ENCODE measurements at places on chromosomes 12 and 14.
A peak's percentile ranks its signal among the peaks of the same experiment; 100 is the strongest.

DNA sequence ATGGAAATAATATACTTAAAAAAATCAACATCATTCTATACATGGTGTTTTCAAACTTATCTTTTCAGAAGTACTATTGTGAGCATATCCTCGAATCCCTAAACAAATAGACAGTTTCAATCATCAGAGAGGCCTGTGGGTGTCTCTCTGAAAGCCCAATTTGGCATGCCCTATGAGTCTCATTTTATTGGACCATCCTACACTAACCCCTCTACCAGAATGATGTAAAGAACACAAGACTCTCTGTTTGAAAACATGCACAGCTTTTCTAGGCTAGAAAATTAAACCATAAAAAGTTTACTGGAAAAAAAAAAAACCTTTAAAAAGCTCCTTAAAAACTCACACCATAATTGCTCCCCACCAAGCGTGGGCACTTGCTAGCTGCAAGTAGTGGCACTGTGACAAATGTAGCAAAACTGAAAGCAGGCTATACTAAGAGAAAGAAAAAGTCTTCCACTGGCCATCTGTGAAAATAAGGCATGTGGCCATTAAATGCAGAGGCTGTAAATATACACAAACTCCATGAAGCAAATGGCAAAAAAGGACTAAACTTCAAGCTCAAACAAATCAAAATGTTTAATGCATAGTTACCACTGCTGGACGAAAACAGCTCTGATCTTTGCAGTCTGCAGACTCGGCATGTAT is 394.2 kb downstream of the SOX5 start:
- DNase-seq = no peak

DNA sequence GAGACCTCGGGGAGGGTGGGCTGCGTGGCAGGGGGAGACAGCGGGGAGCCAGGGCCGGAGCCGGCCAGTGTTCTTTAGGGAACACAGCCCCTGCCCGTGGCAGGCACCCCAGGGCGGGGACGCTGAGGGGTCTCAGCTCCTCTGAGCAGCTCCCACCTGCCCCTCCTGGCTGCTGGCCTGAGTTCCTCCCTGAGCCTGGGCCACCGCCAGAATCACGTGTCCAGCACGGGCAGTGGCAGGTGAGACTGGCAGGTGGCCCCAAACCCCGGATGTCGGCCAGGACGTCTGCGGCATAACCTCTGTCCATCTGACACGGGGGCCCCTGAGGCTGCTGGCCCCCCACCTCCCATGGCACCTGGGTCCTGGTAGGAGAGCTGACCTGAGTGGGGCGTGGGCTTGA is 25.1 kb downstream of the NOC4L start:
- no peak for DNase-seq

DNA sequence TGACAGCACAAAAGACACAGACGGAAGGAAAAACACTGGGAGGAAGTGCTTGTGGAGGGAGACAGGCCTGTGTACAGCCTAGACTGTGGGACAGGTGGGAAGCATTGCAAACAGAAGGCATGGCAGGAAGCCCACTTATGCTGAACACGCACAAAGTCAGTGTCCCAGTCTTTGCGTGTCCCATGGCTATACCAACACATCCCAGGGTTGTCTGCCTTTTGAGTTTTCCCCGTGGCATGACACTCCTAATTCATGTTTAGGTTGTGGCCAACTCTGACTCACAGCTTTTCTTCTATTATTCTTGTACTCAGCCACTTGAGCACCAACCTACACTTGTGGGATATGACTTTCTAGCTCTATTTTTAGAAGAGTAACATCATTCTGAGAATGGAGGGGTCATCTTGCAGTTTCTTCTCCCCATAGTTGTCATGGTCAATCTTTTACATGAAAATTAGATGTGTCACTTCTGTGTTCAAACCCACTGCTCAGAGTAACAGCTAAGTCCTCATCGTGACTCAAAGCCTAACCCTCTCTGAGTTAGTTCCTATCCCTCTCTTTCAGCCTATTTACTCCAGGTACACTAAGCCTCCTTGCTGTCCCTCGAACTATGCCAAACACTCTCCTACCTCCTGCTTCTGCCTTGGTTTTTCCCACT is 27.5 kb upstream of the JPH4 start:
- peak; percentile 14 for DNase-seq

- no peak for DNase-seq
These were observed 473.4 kb upstream of the LMO3 start for GRCh38 chr12:17079251-17079909.

DNA sequence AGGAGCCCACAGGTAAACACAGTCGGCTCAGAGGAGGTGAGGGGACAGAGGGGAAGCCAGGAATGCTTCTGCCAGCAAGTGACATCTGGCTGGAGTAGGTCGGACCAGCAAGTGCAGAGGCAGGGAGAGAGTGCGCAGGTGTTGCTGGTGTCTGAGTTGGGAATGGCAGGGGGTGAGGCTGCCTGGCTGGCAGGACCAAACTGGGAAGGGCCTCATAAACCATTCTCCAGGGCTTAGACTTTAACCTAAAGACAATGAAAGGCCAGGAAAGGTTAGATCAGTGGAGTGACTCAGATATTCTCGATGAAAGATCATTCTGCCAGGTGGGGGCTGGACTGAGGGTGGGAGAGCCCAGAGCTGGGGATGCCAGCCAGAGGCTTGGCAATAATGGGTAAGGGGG is 66.4 kb downstream of the ITPK1 start:
- no peak for DNase-seq

- DNase-seq = no peak
These were observed 1046.5 kb downstream of the GALC start for GRCh38 chr14:86946446-86946845.

DNA sequence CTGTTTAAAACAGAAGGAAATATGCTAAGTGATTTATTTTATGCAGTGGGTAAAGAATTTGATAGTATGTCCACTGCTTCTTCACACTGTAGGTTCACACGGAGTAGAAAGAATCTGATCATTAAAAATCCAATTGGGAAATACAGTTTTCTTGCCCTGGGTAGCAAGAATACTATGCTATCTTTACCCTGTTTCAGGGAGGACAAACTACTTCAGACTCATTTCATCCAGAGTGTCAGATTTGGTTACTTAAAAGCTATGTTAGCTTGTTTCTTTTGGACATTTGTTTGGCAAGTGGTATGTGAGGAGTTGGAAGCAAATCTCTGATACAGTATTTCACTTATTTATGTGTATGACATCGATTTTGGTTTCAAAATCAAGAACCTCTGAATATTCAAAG is 4.3 kb downstream of the FRS2 start:
- DNase-seq = no peak

DNA sequence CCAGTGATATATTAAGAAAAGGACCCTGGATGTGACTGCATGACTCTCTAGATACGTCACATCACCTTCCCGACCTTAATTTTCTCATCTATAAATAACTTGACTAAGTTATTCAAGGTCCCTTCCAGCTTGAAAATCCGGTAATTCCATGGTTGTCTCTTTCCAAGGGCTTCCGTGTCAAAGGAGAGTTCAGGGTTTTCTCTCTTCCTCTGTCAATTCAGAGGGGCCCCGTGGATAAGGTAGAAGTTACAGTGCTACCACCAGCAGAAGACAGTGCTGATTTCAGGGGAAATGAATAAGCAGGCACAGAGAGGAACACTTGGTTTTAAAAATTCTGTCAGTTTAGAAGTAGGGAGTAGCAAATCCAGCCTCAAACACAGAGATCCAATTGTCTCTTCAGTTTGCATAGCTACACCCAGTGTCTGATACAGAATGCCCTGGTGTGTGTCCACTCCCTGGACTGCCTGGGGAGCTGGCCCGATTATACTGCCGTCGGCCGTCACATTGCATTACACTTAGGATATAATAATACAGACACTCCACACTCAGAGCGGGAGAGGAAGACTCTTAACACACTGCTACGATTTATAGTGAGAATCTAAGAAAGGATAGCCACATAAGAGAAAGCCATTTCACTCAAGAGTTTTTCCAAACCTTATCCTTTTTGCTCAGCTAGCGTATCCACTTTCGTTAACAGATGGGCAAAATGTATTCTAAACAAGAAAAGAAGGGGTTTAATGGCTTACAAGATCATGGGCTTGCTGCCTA is 54.7 kb upstream of the GTF2A1 start:
- no peak for DNase-seq

GRCh38 chr12:49902399-49903350 is 1.0 kb downstream of the FAIM2 start:
- no peak for DNase-seq

DNA sequence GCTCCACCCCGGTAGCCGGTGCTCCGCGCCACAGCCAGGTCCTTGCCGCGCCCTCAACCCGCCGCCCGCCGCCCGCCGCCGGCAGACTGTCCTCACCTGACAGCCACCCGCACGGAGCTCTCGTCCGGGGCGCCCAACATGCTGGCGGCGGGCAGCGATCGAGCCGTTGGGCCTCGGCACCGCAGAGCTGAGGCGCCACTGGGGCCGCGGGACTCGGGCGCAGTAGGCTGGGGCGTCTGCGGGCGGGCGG is 164 bp downstream of the KIF21A start:
- no peak for DNase-seq

DNA sequence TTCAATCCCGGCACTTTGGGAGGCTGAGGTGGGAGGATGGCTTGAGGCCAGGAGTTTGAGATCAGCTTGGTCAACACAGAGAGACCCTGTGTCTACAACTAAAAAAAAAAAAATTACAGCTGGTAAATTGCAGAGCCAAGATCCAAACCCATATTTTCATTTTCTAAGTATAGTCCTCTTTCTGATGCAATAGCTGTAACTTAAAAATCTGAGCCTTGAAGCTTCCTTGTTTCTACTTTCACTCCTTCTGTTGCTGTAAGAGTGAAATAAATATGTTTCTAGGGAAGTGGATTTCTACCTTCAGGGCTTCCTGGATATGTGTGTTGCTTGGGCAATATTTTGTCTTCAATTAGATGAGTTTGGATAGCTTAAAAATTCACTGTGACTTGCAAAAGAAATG is 42.0 kb upstream of the PRICKLE1 start:
- DNase-seq = no peak

DNA sequence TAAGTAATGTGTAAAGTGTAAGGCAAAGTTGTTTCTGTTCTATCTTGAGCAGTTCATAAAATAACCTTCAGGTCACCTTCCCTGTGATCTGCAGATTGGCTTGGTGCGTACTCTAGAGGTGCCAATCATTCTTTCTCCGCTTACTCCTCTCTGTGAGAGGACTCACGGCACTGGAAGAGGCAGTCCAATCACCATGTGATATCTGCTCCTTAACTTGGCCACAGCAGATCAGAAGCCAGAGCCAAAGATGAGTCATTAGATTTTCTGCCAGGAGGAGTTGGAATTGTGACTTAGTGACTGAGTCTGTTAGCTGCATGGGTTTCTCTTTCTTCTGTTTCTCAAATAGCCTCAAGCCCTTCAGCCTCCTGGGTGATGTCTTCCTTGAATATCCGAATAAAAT is 165.5 kb downstream of the SLC41A2 start:
- peak; percentile 72 for DNase-seq

DNA sequence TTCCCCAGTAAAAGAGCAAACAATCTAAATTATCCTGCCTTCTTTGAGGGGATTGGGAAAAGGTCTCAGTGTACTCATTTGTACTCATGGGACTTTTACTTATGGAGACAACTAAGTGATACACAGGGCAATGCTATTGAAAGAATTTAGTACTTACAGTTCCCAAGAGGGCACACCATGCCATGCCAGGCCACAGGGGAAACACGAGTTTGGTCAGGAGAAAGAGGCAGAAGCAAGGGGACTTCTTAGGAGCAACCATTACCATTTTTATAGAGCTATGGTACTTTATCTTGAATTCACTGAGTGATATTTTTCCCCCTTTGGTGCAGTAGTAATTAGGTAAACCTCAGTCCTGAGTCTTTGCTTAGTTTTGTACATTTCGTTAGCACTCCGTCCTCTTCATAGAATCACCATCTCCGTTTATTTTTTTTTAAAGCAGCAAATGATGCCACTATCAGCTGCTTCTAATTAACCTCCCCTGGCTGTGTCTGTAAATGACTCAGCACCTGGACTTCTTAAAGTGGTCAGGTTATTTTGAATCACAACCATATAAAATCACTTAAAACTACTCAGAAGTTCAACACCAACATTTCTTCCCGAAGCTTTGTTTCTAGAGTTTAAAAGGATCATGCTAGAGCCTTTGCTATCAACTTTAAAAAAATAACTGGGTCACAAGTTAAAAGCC is 5.9 kb upstream of the WASHC3 start:
- no peak for DNase-seq

GRCh38 chr14:65360144-65360784 is 52.3 kb upstream of the FUT8 start:
- no peak for DNase-seq

DNA sequence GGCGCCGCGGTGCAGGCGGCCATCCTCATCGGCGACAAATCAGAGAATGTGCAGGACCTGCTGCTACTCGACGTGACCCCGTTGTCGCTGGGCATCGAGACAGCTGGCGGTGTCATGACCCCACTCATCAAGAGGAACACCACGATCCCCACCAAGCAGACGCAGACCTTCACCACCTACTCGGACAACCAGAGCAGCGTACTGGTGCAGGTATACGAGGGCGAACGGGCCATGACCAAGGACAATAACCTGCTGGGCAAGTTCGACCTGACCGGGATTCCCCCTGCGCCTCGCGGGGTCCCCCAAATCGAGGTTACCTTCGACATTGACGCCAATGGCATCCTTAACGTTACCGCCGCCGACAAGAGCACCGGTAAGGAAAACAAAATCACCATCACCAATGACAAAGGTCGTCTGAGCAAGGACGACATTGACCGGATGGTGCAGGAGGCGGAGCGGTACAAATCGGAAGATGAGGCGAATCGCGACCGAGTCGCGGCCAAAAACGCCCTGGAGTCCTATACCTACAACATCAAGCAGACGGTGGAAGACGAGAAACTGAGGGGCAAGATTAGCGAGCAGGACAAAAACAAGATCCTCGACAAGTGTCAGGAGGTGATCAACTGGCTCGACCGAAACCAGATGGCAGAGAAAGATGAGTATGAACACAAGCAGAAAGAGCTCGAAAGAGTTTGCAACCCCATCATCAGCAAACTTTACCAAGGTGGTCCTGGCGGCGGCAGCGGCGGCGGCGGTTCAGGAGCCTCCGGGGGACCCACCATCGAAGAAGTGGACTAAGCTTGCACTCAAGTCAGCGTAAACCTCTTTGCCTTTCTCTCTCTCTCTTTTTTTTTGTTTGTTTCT is 1.7 kb downstream of the HSPA2 start:
- DNase-seq = no peak

- DNase-seq = no peak
These were observed 7.0 kb downstream of the CSRNP2 start for GRCh38 chr12:51076236-51076930.

DNA sequence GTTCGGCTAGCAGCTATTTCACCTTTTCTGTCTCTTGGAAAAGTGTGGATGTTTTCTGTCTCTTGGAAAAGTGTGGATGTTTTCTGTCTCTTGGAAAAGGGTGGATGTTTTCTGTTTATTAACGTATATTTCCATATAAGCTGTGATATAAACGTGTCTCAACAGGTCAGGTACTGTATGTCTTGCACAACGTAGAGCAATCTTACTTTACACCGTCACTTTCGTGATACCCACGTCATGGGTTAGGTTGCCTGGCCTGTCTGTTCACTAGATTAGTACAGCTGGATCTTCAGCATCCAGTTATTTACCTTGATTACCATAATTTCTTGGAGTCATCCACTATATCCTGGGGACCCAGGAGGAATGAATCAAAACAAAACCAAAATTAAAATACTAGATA is 14.1 kb downstream of the CLEC7A start:
- no peak for DNase-seq
